ENCODE measurements at places on chromosomes 2 and 18. TPM values are rescaled to one million over a fixed set of nuclear protein-coding genes. Genes with fewer than 3 reads are reported as not detected.

Gene C2orf66
- total RNA-seq, result 0.20 TPM

Gene UBE2F
- total RNA-seq, result 44.0 TPM

Gene PARD6G
- 12.1 TPM for total RNA-seq

Gene KLHL30
- total RNA-seq, result not detected

Gene TLX2
- not detected for total RNA-seq

Gene LTBP1
- total RNA-seq, result 58.1 TPM

Gene SLC30A3
- 0.23 TPM for total RNA-seq

Gene CNDP1
- 0.15 TPM for total RNA-seq

Gene RAB12
- 43.5 TPM for total RNA-seq

GRCh38 chr2:83162421-83162820 is 1296.7 kb downstream of the SUCLG1 start:
- H3K27ac ChIP-seq, result no peak overlapping the region
- no peak for DNase-seq
- H3K27me3 ChIP-seq, result no peaks in the 10 kb centered on the region
- H3K36me3 ChIP-seq, result no peaks in the 10 kb centered on the region
- H3K4me1 ChIP-seq, result no peaks in the 10 kb centered on the region
- no peak overlapping the region for H3K4me3 ChIP-seq

DNA sequence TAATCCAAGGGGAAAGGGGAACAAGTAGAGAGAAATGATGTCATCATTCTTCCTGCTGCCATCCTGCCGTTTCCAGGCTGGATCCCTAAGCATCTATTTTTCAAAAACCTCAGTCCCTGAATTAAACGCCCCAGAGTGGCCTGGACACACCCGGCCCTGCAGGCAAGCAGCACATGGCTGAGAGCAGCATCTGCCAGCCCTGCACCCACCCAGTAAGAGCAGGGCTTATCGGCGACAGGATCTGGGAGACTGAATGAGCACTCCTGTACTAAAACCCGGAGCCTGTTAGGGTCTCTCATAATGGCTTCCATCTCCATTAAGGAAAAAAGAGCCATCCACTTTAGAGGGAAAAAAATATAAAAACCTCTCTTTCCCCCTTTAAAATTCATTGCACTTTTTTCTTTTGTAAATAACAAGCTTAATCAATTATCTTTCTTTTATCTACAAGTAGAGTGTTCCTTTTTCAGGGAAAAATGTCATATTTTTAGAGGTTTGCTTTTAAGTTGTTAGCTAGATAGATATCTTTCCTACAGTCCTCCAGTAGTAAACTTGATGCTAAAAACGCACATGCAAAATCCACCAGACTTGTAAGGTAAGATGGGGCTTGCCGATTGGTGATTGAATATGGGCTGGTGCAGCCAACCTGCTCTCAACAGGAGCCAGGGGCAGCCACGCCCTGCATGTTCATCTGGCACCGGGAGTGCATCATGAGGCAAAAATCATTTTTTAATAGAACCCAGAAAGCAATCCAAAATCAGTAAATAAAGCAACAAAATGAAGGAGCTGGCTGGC is 457.8 kb downstream of the EIPR1 start:
- H3K27me3 ChIP-seq, result no peaks in the 10 kb centered on the region
- H3K4me3 ChIP-seq, result no peak overlapping the region
- H3K36me3 ChIP-seq, result no peaks in the 10 kb centered on the region

GRCh38 chr2:72108121-72108520 is 39.5 kb downstream of the CYP26B1 start:
- DNase-seq, result no peak
- no peaks in the 10 kb centered on the region for H3K4me1 ChIP-seq
- no peak overlapping the region for H3K27ac ChIP-seq
- H3K27me3 ChIP-seq, result no peaks in the 10 kb centered on the region
- H3K36me3 ChIP-seq, result no peaks in the 10 kb centered on the region

DNA sequence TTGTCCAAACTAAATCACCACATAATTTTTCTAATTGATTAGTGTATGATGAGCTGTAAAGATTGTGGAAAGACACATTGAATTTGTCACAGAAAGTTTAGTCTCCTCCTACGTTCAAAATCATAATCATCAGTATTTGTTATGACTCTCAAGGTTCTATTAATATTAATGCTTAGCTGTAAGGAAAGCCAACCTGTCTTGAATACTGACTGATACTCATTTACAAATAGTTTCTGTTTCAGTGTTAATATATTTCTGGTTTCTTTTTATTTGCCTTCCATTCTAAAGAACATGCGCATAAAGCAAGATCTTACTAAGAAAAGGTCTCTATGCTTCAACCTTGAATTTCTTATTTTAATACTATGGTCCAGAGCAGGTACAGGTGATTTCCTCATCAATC is 55.1 kb downstream of the CPS1 start:
- no peaks in the 10 kb centered on the region for H3K27me3 ChIP-seq
- no peaks in the 10 kb centered on the region for H3K36me3 ChIP-seq

GRCh38 chr18:13622751-13623150 is 103.6 kb downstream of the FAM210A start:
- DNase-seq, result no peak
- no peaks in the 10 kb centered on the region for H3K4me1 ChIP-seq
- no peaks in the 10 kb centered on the region for H3K27me3 ChIP-seq

GRCh38 chr18:51149670-51150069 is 47.8 kb downstream of the MEX3C start:
- no peaks in the 10 kb centered on the region for H3K27me3 ChIP-seq
- H3K36me3 ChIP-seq, result no peaks in the 10 kb centered on the region
- H3K4me1 ChIP-seq, result peaks cover 2% of the 10 kb centered on the region
- no peak for DNase-seq
- H3K27ac ChIP-seq, result no peak overlapping the region

GRCh38 chr2:17076533-17076932 is 410.9 kb upstream of the CYRIA start:
- no peaks in the 10 kb centered on the region for H3K27me3 ChIP-seq
- DNase-seq, result no peak
- H3K36me3 ChIP-seq, result no peaks in the 10 kb centered on the region
- H3K27ac ChIP-seq, result no peak overlapping the region
- H3K4me1 ChIP-seq, result no peaks in the 10 kb centered on the region

DNA sequence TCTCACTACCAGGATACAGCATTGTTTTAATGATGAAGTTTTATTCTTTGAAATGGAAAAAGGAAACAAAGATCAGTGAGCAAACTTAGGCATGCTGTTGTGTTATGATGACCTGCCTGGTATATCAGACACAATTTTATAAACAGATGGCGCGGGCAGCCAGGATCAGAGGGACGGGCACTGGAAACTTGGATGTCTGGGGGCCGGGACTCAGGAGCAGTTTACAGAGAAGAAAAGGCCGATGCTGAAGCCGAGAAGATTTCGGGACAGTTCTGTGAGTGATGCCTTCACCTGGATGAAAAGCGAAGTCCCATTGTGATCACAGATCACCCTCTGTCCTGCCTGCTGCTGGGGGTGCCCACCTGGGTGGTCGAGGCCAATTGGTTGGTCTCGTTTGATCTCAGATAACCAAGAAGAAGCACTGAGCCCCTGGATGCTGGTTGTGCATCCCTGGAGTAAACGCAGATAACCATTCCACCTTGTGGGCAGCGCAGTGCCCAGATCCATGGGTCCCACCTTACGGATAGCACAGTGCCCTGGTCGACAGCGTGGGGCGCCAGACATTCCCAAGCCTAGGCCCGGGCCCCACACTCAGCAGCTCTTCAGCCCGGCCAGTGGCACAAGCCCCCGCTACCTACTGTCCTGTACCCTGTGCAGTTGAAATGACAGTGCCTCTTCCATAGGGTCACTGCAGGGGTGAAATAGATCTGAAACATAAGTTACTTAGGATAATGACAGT is 182.9 kb upstream of the TPO start:
- H3K27me3 ChIP-seq, result no peaks in the 10 kb centered on the region
- no peak for DNase-seq
- H3K27ac ChIP-seq, result no peak overlapping the region
- no peaks in the 10 kb centered on the region for H3K36me3 ChIP-seq
- no peak overlapping the region for H3K4me3 ChIP-seq
- H3K4me1 ChIP-seq, result no peaks in the 10 kb centered on the region

GRCh38 chr2:159044804-159045286 is 76.4 kb downstream of the TANC1 start:
- H3K4me3 ChIP-seq, result no peak overlapping the region
- DNase-seq, result no peak
- H3K27me3 ChIP-seq, result no peaks in the 10 kb centered on the region
- no peak overlapping the region for H3K27ac ChIP-seq
- peaks cover 10% of the 10 kb centered on the region for H3K4me1 ChIP-seq

- no peaks in the 10 kb centered on the region for H3K36me3 ChIP-seq
- H3K4me1 ChIP-seq, result no peaks in the 10 kb centered on the region
- no peak for DNase-seq
- no peak overlapping the region for H3K27ac ChIP-seq
Observed at GRCh38 chr2:45330108-45330507, 281.0 kb downstream of the SRBD1 start.

DNA sequence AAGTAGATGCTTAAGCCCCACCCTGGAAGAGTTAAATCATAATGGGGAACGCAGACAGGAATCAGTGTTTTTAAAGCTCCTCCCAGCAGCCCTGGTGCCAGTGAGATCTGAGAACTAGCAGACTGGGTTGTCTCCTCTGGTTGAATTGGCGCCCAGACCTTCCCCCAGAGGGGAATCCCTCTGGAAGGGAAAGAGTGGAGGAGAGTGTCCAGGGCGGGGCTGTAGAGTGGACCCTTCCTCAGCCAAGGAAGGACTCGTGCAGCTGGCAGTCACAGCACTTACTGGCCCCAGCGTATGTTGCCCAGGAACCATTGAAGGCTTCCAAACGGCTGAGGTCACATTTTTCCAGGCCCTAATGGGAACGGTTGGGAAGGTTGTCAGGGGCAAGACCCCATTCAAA is 62.5 kb downstream of the TGOLN2 start:
- H3K36me3 ChIP-seq, result no peaks in the 10 kb centered on the region
- no peak overlapping the region for H3K4me3 ChIP-seq
- H3K27me3 ChIP-seq, result no peaks in the 10 kb centered on the region

DNA sequence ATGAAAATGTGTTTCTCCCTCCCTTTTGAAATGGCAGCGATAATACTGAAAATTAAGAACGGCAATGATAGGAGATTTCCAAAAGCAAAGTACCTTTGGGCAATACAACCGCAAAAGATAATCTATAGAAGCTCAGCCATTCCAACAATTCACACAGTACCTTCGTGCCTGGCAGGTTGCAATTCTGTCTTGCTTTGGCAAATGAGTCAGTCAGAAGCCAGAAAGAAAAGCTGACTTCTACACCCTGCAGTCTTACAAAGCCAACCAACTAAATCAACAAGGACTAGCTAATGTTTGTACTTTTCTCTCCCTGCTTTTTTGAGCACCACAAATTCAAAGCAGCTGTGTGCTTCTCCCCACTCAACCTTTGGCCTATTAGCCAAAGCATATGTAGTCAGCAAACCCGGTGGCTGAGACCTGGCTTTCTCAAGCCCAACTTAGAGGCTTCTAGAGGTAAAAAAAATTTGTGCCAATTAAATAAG is 25.7 kb upstream of the ID2 start:
- DNase-seq, result no peak
- H3K27me3 ChIP-seq, result no peaks in the 10 kb centered on the region
- peaks cover 7% of the 10 kb centered on the region for H3K4me1 ChIP-seq
- no peak overlapping the region for H3K27ac ChIP-seq

GRCh38 chr2:222521099-222521498 is 96.8 kb downstream of the SGPP2 start:
- H3K4me1 ChIP-seq, result no peaks in the 10 kb centered on the region
- H3K27me3 ChIP-seq, result no peaks in the 10 kb centered on the region
- DNase-seq, result no peak
- H3K27ac ChIP-seq, result no peak overlapping the region
- no peaks in the 10 kb centered on the region for H3K36me3 ChIP-seq
- H3K4me3 ChIP-seq, result no peak overlapping the region

DNA sequence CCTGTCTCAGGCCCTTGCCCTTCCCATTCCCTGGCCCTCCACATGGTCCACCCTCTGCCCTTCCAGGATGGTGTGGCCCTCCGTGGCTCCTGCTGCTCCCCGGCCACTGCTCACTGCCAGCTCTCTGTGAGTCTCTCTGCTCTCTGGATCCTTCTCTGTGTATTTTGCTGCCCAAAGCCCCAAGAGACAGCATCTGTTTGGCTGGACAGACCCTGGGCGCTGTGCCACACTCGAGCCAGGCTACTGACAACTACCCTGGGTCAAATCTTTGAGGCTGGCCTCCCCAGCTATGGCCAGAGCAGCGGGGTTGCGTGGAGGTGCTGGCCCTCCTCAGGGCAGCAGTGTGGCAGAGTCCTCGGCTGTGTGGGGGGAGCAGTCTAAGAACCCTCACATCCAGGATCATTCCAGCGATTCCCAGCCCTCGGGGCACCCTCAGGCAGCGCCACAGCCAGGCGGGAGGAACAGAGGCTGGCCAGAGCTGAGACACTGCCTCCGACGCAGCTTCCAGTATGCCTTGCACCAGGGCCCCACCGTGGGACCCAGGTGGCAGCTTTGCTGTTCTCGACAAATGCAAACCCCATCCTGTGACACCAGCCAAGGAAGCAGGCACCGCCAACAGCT is 139.4 kb upstream of the GLI2 start:
- H3K4me3 ChIP-seq, result no peak overlapping the region
- H3K27ac ChIP-seq, result no peak overlapping the region
- H3K27me3 ChIP-seq, result no peaks in the 10 kb centered on the region
- H3K4me1 ChIP-seq, result peaks cover 10% of the 10 kb centered on the region
- no peak for DNase-seq

DNA sequence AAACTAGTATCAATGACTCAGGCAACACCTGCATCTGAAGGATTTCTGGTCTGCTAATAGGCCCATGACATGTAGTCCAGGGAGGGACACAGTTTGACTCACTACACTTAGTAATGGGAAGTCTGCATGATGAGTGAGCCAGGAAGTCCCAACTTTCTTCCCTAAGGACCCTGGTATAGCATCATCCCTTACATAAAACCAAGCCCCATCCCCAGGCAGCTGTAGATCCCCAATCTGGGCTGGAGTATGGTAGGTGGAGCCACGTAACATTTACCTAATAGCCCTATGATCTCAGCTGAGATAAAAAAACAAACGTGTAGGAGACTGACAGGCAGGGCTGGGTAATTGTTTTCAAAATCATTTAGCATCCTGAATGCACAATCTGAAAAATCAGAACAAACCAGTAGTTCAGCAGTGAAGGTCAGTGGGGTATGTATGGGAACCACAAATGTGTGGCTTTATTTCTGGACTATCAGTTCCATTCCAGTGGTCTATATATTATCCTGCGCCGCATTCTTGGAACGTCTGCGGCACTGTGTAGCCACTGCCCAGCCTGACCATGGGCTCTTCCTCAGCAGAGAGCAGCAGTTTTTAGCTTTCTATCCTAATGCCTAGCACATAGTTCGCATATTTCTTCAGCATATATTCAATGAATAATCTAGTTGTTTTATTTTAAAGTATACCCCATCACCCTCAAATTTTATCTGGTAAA is 33.5 kb downstream of the EPB41L3 start:
- DNase-seq, result no peak
- no peak overlapping the region for H3K4me3 ChIP-seq
- H3K4me1 ChIP-seq, result no peaks in the 10 kb centered on the region
- no peaks in the 10 kb centered on the region for H3K36me3 ChIP-seq
- H3K27me3 ChIP-seq, result no peaks in the 10 kb centered on the region

GRCh38 chr2:138499684-138500083 is 1.9 kb upstream of the SPOPL start:
- no peaks in the 10 kb centered on the region for H3K27me3 ChIP-seq
- no peak overlapping the region for H3K4me3 ChIP-seq
- peaks cover 3% of the 10 kb centered on the region for H3K4me1 ChIP-seq
- H3K27ac ChIP-seq, result no peak overlapping the region
- no peaks in the 10 kb centered on the region for H3K36me3 ChIP-seq

GRCh38 chr2:101809698-101810097 is 112.2 kb downstream of the MAP4K4 start:
- peaks cover 9% of the 10 kb centered on the region for H3K4me1 ChIP-seq
- H3K4me3 ChIP-seq, result no peak overlapping the region
- no peaks in the 10 kb centered on the region for H3K36me3 ChIP-seq
- H3K27ac ChIP-seq, result no peak overlapping the region
- H3K27me3 ChIP-seq, result no peaks in the 10 kb centered on the region
